Stimulated activated CD4-positive, alpha-beta T cell treated with anti-CD3 and anti-CD28 coated beads, Interleukin-2, amount 100 ng/mL, for 24 hours (primary cell): ENCODE measurements at places on chromosomes 12 and 14.

DNA sequence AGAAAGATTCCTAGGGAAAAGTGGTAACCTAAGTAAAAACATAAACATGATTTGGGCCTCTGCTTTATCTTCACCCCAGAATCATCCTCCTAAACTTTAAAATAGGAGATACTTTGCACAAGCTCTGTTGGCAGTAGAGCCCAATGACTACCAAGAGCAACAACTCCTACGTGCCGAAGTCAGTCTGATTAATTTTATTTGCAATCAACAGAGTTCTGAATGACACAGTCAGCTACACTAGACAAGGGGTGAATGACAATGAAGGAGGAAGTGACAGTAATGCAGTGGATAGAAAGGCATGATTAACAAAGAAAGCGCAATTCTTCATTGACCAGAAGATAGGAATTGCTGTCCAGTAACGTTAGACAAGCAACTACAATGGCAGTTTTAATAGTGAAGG lies 957.9 kb upstream of the USP15 start:
- no peak for DNase-seq

- peak; percentile 57 for DNase-seq
Measured at GRCh38 chr12:124993626-124994436, at the start of gene BRI3BP. Gene BRI3BP (plus strand): TSS chr12:124993645. CDS start chr12:124993791, 146 bp downstream.

- DNase-seq = no peak
Measured at GRCh38 chr14:102539544-102540314, 30.2 kb upstream of the ANKRD9 start.

GRCh38 chr14:100287202-100287997 lies 18.8 kb downstream of the SLC25A29 start:
- no peak for DNase-seq

- no peak for DNase-seq
Measured at GRCh38 chr14:55398679-55399078, 13.0 kb downstream of the ATG14 start.

- no peak for DNase-seq
Measured at GRCh38 chr12:1855241-1855640, 34.9 kb downstream of the LRTM2 start.

DNA sequence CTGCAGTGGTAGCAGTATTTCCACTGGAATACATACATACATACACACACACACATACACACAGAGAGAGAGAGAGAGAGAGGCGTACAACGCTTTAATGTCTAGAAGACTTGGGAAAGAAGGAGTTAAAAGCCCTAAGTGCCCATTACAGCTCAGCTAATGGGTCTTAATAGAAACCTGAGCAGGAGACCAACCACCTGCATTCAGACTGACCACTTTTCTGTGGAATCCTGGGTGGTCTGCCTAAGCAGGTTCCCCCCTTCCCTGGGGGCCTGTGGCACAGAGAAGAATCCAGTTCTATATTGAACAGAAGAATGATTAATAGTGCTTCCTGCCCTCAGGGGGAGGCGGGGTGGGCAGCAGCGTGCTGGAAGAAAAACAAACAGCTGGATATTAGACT lies 312.4 kb upstream of the PRKD1 start:
- DNase-seq = no peak

GRCh38 chr14:49692193-49692757 lies 645 bp upstream of the KLHDC1 start:
- DNase-seq = no peak

DNA sequence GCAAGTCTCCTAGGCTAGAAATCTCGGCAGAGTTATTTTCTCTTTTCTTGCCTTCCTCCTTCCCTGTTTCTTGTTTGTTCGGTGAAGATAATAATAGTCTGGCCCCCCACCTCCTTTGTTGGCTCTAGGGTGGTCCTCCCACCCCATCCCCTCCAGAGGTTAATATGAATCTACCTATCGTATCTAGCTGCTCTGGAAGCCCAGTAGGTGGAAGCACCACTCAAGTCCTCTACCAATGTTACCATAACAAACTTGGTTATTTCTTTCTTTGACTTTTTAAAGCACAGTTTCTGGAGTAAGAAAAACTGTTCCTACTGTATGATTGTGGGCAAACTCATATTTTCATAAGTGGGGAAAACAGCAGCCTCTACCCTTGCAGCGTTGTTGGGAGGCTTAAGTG lies 19.7 kb upstream of the GRIP1 start:
- no peak for DNase-seq

DNA sequence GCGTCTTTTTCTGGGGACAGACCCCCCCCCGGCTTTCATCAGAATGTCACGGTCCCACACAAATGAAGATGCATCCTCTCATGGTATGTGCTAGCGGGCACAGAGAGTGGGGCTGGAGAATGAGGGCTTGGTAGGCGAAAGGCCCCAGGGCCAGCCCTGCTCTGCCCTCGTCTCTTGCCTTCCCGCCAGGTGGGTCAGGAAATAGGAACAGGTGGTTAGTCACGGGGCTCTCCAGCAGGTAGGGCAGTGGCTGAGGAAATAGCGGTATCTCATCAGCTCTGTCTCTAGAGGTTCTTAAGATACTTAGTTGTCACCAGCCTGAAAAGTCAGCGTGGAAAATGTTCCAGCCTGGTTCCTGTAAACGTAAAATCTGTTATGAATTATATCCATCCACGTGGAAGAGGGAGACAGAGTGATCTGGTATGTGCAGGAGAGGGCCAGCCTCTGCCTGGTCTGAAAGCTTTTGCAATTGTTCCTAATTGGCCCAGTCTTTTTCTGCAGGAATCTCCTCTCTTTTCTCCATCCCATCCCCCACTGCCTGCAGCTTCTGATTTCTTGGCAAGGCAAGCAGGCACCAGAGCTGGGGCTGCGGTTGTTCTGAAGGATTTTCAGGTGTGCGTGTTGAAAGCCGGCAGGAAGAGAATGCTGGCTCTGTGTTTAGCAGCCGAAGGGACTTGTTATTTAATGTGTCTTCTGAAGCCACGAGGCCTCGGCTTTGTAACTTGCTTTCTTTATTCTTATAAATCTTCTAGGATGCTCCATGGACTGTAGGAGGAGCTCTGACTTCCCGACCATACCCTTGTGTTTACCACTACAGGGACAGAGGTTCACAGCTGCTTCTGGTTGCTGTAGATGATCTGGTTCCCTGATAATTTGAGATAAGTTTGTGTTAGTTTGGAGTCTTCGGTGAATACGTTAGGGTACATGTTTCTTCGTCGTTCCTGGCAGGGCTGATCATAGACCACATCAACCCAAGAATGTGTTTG lies 131.1 kb downstream of the CACNA1C start:
- no peak for DNase-seq

DNA sequence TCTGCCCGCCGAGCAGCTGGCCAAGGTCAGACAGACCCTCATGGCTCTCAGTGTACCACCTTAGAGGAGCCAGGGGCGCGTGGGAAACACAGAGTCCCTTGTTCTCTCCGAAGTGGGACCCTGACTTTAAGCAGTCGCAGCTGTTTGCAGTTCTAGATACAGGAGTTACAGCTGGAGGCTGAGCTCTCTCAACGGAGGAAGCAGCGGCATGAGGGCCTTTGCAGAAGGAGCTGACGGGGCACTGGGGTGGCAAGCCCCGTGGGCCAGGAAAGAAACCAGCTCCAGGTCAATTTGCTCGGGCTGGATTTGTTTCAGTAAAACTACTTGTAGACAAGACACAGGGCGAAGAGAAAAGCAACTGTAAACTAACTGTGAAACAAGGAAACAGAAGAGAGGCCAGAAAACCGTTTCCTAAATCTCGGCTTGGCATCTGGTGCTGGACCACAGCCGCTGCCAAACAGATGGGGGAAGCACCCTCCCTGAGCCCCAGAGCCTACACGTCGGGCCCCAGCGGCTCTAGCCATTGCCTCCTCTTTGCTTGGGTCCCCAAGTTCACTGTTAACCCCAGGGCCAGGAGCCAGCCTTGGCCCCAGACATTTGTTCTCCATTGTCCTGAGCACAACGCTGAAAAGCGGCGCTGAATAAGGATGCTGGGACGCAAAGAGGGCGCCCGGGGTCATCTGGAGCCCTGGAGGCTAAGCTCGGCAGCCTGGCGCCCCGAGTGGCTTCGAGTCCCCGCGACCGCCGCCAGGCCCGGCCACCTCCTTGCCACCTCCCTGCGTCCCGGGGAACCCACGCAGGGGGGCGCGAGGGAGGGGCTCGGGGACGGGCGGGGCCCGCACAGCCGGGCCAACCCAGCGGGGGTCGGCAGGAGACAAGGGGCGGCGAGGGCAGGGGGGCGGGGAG lies 914 bp upstream of the PACS2 start:
- DNase-seq = no peak

- DNase-seq = no peak
Measured at GRCh38 chr14:103671911-103672310, 42.9 kb downstream of the KLC1 start.

GRCh38 chr12:124884587-124885438 lies 21.1 kb upstream of the SCARB1 start:
- DNase-seq = no peak

- no peak for DNase-seq
Measured at GRCh38 chr14:96953875-96954185, 156.6 kb downstream of the VRK1 start.

DNA sequence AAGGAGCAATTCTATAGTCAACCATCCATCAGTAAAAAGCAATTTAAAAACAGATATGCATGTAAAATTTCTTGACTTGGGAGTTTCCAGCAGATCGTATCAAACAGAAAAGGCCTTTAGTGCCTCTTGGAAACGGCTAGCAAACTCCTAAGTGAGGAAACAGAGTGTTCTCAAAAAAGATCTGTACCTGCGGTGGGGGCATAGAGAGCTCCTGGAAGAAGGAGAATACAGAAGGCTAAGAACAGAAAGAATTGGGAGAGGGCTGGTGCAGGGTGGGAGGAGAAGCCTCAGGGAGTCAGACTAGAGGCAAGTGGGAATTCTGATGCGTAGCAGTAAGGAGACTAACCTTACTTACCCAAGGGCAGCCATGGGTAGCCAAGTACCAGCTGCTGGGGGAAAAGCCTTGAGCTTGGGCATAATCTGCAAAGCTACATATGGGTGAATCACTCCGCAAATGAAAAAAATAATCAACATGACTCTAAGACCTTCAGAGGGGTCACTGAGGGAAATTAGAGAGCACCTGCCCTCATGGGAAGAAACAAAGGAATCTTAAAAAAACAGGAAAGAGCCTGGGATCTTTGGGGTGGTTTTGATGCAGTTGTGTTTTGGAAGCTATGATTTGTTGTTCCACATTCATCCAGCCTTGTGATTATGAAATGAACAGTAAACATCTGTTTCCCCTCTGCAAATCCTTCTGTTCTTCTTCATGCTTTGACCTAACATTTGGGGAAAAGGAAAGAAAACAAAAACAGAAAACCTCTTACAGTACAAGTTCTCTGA lies 10.4 kb downstream of the RHOJ start:
- DNase-seq = no peak

GRCh38 chr12:65209655-65210043 lies 40.3 kb downstream of the LEMD3 start:
- no peak for DNase-seq

DNA sequence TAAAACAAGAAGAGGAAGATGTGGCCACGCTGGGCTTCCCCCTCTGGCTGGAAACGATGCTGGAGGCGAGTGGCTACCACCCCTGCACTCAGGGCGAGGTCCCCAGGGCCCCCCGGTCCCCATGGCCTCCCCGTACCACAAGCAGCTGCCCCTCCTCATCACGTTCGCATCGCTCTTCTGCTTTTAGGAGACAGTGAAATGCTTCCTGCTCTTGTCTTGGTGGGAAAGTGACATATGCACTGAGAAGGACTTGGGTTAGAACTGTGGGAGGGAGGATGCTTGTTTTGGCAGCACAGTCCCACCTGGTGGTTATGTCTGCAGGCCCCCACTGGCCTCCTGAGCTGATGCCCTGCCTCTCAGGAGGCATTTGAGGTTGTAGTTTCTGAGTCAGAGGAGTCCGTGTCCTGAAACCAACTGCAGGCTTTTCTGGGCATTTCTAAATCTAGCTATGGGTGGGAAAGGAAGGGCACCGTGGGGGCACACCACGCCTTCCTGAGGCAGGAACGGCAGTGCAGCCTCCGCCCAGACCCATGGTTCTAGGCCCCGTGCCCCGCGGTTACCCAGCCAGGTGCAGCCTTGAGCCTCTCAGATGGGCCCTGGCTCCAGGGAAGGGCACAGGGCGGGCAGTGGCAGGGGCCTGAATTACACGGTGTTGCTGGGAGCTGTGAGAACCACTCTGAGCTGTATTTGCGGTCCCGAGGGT lies 139.3 kb downstream of the ADGRD1 start:
- no peak for DNase-seq

- no peak for DNase-seq
Measured at GRCh38 chr12:92844151-92844763, 84.8 kb downstream of the EEA1 start.

GRCh38 chr14:80942191-80942600 lies 658 bp upstream of the CEP128 start:
- no peak for DNase-seq

GRCh38 chr14:91368776-91369416 lies 48.7 kb downstream of the CCDC88C start:
- no peak for DNase-seq

GRCh38 chr12:1083151-1083888 lies 92.3 kb downstream of the ERC1 start:
- no peak for DNase-seq

DNA sequence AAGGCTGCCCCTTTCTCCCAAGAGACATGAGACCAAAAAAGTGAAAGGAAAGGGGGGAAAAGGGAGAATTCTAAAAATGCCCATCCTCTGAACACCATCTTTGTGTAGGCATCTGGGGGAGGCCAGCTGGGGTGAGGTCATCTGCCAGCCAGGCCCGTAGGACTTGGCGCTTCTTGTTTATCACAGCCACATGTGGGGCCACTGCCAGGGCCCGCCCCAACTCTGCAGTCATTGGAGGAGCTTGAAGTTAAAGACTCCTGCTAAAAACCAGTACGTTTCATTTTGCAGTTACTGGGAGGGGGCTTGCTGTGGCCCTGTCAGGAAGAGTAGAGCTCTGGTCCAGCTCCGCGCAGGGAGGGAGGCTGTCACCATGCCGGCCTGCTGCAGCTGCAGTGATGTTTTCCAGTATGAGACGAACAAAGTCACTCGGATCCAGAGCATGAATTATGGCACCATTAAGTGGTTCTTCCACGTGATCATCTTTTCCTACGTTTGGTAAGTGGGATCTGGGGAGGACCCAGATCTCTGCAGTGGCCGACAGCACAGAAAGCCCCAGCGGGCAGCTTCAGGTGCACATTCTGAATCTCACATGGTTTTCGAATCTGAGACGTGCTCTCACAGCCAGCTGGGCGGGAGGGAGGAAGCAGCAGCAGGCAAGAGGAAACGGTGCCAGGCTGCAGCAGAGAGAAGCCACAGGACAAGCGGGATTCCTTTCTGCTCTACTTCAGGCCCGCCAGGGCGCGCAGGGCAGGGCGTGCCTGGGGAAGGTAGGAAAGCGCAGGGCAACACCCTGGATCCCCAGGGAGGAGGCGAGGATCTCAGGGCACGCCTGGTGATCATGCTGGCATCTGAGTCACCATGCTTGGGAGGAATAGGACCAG lies at the start of gene P2RX7:
Gene P2RX7 (plus strand): TSS at position 276 of the 881 bp plus-strand sequence. CDS start 95 bp downstream, at position 371.
- DNase-seq = peak; percentile 43

DNA sequence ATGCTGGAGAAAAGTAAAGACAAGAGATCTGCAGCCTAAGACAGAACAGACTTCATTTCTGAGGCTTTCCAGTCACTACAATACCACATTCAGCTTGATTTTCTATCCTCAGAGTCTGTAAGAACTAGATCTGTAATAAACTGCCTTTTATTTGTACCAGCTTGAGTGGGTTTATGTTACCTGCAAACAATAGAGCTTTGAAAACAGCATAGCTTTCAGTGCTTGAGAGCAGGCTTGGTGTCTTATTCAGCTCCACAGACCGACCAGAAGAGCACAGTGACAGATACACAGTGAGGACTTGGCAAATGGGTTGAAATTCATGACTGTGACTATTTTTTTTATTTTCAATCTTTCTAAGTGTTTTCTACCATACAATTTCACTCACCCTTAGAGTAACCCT lies 207.8 kb upstream of the OTX2 start:
- no peak for DNase-seq
